ENCODE measurements at places on chromosomes 4 and X.

DNA sequence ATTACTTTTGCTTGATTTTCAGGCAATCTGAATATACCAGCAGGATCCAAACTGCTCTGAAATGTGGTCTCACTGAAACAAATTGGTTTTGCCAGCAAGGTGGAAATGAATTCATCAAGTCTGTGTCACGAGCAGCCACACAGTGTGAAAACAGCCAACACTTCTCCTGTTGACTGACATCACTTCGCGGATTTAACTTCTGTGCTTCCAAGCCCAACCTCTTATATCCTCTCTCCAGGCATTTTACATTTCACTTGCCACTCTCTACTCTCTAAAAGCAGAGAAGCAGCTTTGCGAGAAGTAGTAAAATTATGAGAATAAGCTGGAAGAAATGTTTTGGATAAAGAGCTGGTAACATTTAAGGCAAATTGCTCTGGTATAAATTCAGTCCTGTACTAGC lies 106.1 kb upstream of the FRG1 start:
- no peak for DNase-seq

GRCh38 chr4:183012879-183013729 lies 86.0 kb upstream of the WWC2 start:
- no peak for DNase-seq

DNA sequence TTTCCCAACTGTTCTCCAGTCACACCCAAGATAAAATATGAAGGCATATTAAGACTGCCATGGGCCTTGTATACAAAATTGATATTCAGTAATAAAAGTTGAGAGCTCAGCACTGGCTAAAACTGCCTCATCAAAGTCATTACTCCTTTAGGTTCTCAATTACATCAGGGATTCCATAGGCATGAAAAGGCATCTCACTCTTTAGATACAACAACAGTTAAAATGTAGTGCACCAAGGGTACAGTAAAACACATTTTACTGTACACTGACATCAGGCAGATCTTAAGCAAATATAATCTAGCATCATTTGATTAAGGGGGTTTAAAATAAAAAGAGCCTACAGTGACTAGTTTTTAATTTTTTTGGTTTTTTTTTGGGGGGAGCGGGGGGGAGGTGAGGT lies 107.7 kb downstream of the PPP3CA start:
- DNase-seq = no peak

DNA sequence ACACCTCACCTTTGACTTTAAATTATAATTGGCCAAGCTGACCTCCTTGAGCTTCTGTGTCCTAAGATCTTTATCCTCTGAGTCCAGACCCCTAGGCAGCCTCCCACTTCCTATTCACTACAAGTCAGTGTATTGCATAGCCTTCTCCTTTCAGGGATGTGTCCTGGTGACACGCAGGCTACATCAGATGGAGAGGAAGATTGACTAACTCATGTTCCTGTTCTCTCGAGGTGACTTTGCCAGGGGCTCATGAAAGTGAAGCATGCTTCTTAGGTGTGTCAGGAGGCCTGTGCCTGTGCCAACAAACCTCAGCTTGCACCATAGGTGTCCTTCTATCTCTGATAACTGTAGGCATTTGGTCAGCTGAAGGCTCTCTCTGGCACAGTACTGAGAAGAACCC lies 195.7 kb upstream of the HS3ST1 start:
- no peak for DNase-seq

DNA sequence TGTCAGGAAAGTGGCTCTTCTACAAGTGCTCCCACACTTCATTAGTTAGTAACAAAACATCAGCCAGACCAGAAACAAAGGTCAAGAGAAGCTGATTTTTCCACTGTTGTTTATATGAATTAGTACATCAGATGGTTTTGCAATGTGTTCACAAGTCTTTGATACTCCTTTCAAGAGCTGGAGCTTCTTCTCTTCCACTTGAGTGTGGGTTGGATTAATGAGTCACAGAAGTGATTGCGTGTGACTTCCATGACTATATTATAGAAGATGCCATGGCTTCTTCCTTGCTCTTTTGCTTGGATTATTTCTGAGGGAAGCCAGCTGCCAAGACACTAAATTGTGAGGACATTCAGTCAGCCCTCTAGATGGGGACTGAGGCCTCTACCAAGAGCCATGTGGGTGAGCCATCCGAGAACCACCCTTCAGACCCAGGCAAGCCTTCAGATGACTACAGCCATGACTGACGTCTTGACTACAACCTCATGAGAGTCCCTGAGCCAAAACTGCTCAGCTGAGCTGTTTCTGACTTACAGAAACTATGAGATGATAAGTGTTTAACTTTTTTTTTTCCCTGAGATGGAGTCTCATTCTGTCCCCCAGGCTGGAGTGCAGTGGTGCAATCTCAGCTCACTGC lies 18.1 kb downstream of the SOWAHB start:
- DNase-seq = no peak

DNA sequence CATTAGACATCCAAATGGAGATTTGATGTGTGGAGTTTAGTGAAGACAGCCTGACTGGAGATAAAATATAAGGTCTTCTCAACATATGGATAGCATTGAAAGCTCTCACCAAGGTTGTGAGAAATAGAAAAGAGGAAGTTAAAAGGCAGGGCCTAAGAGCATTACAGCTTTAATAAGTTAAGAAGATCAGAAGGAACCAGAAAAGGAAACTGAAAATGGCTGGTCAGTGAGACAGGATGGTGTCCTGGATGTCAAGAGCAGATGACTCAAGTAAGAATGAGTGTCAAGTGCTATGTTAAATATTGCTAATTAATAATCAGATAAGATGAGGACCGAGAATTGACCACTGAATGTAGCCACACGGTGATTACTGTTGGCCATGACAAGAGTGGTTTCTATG lies 642.9 kb downstream of the STPG2 start:
- no peak for DNase-seq

GRCh38 chr4:36064117-36064516 lies 180.2 kb downstream of the ARAP2 start:
- DNase-seq = no peak

GRCh38 chrX:10401239-10401638 lies 219.1 kb downstream of the MID1 start:
- no peak for DNase-seq

DNA sequence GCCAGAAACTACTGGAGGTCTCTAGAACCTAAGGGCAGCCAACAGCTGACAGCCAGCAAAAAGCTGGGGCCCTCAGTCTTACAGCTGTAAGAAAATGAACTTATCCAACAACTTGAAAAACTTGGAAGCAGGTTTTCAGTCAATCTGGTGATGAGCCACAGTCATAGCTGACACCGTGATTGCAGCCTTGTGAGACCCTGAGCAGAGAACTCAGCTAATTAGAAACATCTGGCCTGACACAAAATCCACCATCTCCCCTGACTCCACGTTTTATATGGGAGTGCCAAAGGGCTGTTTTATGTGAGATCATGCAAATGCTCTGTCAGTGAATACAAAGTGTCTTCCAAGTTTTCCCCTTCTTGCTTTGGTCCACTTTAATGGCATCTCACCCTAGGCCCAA lies 198.8 kb upstream of the DCAF8L1 start:
- no peak for DNase-seq

GRCh38 chr4:174332741-174333493 lies 49.2 kb downstream of the CEP44 start:
- no peak for DNase-seq

- DNase-seq = peak; percentile 3
These were observed 1.2 kb downstream of the MGST2 start for GRCh38 chr4:139666735-139667281.

GRCh38 chrX:43717161-43717560 lies 61.1 kb downstream of the MAOA start:
- DNase-seq = no peak

DNA sequence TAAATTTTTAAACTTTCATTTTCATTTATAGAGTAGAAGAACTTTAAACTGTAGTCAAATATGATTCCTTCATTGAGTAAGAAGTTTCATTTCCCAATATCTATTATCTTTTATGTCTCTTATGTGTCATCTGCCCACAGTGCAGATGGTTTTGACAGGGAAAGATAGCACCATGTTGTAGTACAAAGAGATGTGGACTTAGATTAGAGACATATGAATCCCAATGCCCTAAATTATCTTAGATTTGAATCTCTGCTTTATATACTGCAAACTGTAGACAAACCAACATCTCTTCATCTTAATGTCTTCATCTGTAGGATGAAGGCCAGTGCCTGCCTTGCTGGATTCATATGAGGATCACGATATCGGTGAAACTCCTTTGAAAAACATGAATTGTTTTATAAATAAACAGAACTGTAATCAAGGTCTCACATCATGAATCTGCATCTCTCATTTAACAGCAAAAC lies 217.5 kb downstream of the BANK1 start:
- no peak for DNase-seq

- no peak for DNase-seq
These were observed 15.0 kb upstream of the GBA3 start for GRCh38 chr4:22677780-22678179.

GRCh38 chr4:177879851-177880250 lies 437.6 kb upstream of the AGA start:
- no peak for DNase-seq

DNA sequence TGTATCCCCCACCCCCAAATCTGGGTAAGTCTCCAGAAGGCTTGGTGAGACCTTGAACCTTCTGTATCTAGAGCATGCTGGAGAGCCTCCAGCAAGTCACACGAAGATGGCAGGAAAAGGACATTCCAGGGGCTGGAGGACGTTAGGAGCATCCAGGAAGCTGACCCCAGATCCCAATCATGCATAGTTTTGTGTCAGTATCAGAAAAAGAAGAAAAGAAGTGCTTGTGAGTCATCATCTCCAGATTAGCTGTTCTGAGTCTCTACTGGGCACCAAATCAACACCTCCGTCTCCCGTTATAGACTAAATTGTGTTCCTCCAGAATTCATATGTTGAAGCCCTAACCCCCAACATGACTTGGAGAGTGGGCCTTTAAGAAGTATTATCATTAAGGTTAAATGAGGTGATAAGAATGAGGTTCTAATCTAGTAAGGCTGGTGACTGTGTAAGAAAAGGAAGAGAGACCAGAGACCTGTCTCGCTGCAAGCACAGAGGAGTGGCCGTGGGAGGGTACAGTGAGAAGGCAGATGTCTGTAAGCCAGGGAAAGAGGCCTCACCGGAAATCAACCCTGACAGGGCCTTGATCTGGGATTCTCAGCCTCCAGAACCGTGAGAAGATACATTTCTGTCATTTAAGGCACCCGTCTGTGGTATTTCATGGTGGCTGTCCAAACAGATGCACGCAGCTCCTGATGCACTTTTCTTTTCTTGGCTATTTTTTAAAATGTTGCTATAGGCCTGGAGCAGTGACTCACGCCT lies 38.1 kb upstream of the CLDN24 start:
- no peak for DNase-seq

DNA sequence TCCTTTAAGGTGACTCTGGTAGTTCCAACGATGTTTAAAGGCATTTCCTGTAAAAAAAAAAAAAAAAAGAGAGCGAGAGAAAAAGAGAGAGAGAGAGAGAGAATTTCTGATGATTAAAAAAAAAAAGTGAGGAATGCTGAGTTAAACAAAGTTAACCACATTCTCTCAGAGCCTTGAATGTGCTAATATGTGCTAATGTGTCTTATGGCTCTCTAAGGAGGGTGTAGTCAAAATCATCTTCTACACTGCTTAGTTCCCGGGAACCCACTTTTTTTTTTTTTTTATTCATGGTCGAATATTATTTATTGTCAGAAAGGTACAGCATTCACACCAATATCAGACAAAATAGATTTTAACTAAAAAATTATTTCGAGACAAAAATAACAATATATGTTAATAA lies 111.7 kb downstream of the SNCA start:
- no peak for DNase-seq

DNA sequence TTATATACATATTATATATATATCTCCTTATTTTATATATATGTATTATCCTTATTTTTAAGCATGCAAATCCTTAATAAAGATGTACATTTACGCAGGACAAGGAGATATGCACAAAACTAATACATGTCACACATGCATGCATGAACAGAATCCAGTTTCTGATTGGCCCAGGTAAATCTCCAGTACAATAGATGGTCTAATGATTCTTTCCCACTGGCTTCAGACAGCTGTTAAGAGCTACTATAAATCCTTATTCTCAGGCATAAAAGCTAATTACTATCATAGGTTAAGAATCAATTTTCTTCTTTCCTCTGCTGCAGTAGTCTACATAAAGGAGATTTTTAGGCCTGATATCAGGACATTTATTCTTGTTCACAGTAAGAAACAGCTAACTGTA lies 689.8 kb downstream of the KCTD8 start:
- DNase-seq = no peak

DNA sequence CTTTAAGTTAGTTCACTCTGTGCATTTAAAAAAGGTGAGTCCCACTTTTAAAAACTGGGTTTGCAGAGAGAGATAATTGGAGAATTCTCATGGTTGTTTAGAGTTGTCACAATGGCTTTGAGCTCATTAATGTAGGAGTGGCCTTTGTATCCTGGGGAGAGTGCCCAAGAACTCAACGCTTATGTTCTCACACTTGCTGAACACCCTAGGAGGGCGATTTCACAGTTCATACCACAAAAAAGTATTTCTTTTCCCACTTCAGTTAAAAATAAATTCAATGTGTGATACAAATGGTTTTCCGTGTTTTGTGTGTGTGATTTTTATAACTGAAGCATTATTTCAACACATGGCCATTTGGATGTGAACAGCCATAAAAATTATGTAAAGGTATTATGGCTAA lies 8.4 kb downstream of the EMCN start:
- no peak for DNase-seq

- DNase-seq = no peak
These were observed 31.1 kb downstream of the BMP15 start for GRCh38 chrX:50941638-50942037.

DNA sequence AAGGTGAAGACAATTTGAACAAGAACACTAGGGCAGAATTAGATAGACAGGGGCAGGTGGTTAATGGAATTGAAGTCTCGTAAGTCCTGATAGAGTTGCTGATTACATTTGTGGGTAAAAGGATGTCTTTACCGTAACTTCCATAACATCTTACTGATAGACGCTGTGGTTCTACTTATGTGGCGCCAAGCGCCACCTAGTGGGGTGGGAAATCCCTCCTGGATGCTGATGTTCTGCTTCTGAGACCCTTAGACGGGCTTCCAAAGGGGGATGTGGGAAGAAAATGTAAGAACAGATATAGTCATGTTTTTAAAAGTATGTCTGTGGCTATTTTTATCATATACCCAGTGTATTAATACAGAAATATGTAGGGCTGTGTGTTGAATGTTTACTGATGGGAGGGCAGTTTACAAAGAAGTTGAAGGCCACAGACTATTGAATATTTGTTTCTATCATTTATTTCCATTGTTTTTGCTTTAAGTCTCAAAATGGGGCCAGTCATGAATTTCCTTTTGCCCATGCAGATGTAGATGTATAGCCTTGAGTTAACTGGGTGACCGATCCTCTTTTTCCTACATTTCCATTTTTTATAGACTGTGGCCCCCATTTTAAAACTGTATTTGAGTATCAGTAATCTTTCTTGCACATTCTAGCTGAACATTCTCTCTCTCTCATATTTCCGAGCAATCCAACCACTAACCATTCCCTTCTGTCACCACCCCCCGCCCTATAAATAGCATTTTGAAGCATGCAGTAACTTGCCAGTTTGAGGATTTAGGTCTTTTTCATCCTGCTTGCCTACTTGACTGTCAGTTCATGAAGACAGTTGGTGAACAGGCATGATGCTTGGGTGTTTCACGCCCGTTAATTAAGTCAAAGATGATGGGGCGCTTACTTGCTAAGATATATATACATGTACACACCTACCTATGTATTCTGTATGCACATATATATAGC lies 12.1 kb upstream of the TLR8 start:
- DNase-seq = no peak
